ENCODE measurements at places on chromosomes 4 and X.
A peak's percentile ranks its signal among the peaks of the same experiment; 100 is the strongest.

DNA sequence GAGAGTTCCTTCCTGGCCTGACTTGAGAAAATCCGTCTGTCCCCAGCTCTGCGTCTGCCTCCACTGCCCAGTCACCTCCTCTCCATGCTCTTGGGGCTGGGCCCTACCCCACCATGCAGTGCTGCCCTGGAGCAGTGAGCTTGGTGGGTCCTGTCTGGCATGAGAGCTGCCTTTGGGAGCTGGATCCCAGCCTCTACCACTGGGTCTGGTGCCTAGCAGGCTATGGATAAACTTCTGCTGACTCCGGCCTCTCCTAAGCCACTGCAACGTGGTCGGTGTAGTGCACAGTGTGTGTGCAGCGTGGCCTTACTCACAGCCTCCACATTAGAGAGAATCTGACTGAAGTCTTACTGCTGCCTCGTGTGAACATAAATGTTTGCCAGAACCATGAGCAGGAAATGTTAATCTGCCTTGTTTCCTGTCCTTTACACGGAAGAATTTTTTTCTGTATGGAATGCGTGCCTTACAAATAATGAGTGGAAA, 47.6 kb downstream of the HTT start:
- DNase-seq = no peak

DNA sequence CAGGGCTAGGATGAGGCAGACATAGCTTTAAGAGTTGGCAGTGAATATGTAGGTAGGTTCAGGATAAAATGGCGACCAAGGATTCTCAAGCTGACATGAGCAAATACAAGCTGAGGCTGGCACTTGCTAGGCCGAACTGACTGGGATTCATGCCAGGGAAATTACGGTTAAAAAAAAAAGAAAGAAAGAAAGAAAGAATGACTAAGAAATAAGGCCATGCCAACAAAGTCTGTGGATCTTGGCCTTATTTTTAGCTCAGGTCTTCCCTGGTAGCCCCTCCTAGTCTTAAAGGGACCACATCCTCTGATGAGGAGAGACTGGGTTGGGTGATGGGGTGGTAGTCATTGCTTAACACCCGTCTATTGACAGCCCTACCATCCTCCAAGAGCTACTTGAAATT, 64.4 kb upstream of the KLHL13 start:
- DNase-seq = no peak

DNA sequence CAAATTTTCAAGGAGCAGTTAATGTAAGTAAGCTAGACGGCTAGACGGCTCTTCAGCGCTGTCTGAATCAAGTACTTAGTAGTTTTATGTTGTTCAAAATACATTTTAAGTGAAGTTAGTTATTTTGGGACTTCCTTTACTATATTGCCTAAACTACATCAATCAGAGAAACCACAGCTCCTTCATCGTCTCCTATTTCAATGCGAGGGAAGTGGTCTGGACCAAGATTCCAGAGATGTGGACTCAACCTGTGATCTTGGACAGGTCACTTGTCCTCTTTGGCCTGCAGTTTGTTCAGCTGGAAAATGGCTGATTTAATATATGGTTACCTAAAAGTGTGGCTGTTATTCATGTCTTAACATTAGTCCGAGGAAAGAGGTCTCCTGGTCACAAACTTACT, 10.6 kb downstream of the ING2 start:
- no peak for DNase-seq

- no peak for DNase-seq
Measured at GRCh38 chrX:154036513-154036912, 16.8 kb upstream of the IRAK1 start.

GRCh38 chr4:100189820-100190642, at the start of gene DDIT4L:
Gene DDIT4L, minus strand, starts transcription at chr4:100190468. Its CDS starts 485 bp downstream, at chr4:100189983.
- DNase-seq = peak; percentile 11

GRCh38 chr4:27000820-27001219, 140.2 kb downstream of the STIM2 start:
- DNase-seq = no peak

- DNase-seq = no peak
Measured at GRCh38 chr4:77699731-77700210, 94.2 kb downstream of the CXCL13 start.

DNA sequence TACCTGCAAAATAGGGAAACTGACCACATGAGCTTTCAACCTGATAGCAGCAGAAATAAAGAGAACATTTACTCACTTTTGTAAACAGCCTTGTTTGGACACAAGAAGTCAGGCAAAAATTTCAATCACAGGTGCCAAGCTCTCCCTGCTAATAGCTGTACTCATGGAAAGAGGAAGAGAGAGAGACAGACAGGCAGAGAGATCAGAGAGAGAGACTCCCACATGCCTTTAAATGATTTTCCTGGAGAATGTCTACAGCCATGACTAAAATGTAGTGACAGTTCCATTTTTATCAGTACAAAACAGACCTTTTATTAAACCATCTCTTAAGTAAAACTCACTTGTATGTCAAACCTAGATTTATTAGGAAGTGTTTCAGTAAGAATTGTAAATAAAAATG, 752.9 kb downstream of the TRAM1L1 start:
- no peak for DNase-seq

DNA sequence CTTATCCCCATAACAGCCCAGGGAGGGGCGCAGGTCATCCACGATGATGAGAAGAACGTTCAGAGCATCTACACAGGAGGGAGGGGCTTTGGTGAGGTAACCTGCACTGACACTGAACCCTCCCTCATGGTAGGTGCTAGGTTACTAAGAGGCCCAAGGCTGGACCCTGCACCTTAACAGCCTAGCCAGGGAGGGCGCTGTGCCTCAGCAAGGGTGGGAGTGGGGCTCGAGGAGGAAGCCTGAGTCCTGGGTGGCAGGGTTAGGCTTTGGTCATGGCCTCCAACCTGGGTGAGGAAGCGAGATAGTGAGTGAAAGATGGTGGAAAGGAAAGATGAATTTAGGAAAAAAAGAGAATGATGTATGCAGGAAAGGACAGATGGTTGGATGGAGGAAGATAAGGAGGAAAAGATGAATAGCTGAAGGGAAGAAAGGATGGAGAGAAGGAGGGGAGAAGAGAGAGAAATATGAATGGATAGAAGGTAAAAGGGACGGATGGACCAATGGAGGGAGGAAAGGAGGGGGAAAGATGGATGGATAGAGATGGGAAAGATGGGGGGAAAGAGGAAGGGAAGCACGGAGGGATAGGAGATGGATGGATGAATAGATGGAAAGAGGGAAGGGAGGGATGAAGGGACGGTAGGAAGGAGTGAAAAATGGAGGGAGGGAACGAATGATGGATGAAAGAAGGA, 736 bp downstream of the IDS start:
- no peak for DNase-seq

GRCh38 chr4:54961357-54961975, 163.9 kb downstream of the KDR start:
- DNase-seq = no peak

DNA sequence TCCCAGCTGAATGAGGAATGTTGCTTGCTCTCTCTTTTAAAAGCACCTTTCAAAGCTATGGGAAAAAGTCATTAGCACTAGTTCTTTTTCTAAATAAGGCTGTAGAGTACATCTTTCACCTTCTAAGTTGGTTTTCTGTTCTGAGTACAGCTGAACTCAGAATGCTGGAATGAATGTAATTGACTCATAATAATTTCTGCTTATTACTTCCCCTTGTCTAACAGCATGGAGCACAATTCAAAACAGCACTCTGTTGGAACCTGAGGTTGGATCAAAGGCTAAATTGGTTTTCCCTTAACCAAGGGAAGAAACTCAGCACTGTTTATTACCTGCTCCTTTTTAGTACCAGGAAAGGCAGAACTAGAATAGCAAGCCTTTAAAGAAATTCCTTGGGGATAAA, 33.5 kb upstream of the CYP2U1 start:
- no peak for DNase-seq

GRCh38 chrX:5780821-5781220, 447.8 kb downstream of the NLGN4X start:
- DNase-seq = no peak

DNA sequence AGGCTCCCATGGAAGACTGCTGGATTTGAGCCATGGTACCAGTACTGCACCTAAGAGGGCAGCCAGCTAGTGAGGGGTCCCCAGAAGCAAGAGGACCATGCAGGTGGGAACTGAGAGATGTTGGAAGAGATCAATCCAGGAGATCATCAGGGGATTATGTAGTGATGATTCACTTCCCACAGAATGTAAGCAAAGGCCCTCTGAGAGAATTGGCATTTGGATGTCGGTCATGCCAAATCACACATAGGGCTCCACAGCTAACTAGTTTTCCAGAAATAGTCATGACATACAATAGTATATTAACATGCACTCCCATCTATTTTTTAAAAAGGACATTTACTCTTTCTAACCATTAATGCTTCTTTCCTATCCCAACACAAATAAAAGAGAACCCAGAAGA, 112.5 kb downstream of the RASGEF1B start:
- DNase-seq = no peak

- DNase-seq = no peak
Measured at GRCh38 chr4:94237271-94237670, 29.6 kb downstream of the SMARCAD1 start.

Measured in prostate gland (tissue), 2 donors.